ENCODE measurements at places on chromosomes 11 and 22.

DNA sequence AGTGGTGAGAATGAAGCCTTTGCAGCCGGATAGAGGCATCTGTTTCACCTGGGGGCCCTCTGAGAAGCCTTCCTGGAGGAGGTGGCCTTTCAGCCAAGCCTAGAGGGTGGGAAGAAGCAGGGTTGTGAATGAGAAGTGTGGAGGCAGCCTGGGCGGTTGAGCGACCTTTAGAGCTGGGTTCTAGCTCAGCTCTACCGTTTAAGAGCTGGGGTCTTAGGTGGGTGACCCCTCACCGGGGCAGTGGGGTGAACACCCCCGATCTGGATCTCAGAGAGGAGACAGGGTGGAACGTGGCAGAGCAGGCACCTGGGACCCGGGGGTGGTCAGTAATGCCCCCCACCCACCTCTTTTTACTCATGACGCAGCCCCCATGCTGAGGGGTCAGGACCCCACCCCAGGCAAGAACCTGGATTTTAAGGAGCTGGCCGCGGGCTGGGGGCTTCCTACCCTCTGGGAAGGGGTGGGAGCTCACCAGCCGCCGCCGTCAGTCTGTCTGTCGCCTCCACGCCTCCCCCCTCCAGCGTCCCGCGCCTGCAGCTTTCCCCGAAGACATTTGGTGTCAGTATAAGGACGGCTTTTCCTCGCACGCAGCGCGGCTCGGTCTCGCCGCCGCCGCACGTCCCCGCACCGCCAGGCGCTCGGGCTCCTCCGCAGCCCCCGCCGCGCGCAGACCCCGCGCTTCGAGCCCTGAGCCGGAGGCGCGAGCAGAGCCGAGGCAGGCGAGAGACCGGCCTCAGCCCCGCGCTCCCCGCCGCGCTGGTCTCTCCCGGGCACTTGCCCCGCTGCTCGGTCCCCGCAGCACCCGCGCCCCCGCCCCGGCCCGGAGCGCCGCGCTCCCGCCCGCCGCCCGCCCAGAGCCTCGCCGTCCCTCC lies 13.3 kb upstream of the CACNA1I start:
- DNase-seq: peak; percentile 46

- no peak for DNase-seq
These were observed 21.6 kb upstream of the CTSC start for GRCh38 chr11:88359114-88359513.

GRCh38 chr11:113387605-113388211 lies at the start of gene ANKK1:
ANKK1 (plus strand) TSS chr11:113387779; CDS start chr11:113387885, 106 bp downstream.
- no peak for DNase-seq

DNA sequence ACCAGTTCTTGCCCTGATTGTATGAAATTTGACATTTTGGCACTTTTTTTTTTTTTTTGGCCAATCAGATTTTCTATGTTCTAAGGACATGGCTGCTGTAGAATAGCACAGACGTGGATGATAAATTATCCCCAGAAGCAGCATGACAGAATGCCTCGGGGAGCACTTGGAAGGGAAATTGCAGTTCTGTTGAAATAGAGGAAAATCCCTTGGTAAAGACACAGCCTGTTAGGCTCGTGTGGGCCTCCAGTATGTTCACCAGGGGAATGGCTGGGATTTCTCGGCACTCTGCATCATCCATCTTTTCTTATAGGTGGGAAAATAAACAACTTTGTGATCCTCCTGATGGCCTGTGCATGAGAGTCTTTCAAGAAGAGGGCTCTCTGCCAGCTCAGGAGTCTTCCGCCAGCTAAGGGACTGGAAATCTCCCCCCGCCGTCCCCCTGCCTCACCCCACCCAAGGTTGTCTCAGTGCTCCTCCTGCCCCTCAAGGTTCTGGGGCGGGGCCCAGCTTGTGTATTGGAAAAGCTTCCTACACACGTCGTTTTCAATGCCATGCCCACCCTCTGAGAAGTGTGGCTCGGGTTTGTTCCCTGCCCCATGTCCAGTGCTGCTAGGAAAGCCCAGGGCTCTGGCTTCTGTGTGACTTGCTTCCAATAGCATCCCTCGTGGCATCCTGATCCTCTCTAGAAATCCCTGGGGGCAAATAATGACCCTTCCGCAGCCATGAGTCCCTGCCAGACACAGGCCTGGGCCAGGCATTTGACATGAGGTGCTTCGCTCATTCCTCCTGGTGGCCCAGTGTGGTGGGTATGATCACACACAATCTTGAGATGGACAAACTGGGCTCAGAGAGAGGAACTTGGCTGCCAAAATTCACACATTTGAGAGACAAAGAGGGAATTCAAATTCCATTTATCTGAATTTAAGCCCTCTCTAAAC lies 70.6 kb upstream of the ATXN10 start:
- no peak for DNase-seq

DNA sequence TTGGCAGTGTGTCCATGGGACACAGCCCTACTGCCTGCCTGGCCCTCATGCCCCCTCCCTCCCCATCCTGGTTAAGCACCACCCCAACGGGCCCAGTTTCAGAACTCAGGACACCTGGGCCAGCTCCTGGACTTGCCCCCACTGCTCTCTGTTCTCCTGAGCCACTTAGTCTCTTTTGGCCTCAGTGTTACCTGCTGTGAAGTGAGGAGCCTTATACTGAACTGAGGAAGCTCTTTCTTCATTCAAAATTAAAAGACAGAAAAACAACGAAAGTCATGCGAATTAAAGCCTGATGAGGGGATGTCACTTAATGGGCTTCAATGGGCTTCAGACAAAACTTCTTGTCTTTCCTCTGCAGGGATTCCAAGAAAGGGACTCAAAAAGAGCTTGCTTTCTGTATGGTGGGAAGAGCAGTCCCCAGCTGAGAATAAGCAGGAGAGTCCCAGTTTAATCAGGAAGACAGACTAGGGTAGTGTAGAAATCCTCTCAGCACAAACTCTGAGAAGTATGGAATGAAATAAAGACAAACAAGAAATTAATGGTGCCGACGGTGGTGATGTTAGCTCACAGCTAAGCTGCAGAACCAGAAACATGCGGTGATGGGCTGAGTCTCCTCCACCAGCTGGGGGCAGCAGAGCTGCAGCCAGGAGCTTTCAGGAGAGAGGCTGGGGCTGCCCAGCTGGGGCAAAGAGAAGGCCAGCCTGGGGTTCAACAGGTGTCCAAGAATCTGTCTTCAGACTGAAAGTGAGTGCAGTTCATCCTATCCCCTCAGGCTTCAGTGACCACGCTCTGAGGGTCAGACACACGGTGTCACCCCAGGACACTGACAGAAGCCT lies 101.0 kb downstream of the GGTLC2 start:
- peak; percentile 14 for DNase-seq

DNA sequence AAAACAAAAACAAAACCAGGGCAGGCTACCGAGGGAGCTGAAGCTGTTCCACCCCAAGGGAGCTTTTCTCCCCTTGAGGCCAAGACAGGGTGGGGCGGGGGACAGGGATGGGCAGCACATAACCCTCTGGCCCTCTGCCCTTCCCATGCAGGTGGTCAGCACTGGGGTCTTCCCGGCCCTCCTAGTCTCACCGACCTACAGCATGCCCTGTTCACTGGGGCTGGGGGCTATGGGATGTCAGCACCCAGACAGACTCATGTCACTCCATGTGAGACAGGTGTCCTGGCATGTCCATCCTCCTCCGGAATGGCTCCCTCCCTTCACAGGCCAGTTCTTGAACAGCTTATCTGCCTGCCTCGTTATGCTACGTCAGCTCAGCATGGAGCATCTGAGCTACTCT lies 51.7 kb downstream of the DSCAML1 start:
- no peak for DNase-seq

- DNase-seq: no peak
These were observed 97.2 kb downstream of the MICAL2 start for GRCh38 chr11:12207384-12208150.

GRCh38 chr22:19619144-19620009 lies 94.9 kb upstream of the SEPTIN5 start:
- no peak for DNase-seq
